ENCODE measurements at places on chromosomes 4 and X.

- no peak for DNase-seq
Observed at GRCh38 chrX:95427389-95427788, 1257.3 kb upstream of the DIAPH2 start.

GRCh38 chrX:150352114-150352513 is 11.0 kb upstream of the MAMLD1 start:
- no peak for DNase-seq

GRCh38 chr4:87018753-87019152 is 83.9 kb downstream of the AFF1 start:
- DNase-seq: no peak

DNA sequence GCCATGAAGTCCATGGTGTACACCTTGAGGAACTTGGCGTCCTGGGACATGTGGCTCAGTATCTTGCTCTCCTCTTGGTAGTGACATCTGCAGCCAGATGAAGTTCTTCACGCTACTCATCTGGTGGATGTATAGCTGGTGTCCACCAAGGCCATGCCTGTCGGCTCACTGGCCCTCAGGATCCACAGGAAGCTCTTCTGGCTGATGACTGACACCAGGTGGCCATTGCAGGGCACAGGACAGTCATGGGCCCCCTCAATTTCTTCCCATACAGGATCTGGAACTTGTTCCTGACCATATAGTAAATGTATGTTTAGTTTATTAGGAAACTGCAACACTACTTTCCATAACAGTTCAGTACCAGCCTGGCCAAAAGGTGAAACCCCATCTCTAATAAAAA is 10.3 kb upstream of the CLCN5 start:
- no peak for DNase-seq

DNA sequence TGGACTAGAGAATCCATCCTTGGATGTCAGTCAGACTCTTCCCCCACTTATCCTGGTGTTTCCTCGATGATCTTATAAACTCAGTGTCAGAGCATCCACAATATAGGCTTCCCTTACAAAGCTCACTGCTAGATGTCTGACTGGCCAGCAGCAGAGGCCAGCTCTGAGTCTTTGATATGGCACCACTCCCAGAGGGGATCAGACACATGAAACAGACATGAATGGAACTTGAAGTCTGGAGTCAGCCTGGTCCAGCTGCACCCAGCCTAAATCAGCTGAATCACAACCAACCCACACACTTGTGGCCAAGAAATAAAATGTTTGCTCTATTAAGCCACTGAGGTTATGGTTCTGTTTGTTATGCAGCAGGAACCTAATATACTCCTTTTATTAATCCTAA is 129.6 kb upstream of the MED14 start:
- DNase-seq: no peak

DNA sequence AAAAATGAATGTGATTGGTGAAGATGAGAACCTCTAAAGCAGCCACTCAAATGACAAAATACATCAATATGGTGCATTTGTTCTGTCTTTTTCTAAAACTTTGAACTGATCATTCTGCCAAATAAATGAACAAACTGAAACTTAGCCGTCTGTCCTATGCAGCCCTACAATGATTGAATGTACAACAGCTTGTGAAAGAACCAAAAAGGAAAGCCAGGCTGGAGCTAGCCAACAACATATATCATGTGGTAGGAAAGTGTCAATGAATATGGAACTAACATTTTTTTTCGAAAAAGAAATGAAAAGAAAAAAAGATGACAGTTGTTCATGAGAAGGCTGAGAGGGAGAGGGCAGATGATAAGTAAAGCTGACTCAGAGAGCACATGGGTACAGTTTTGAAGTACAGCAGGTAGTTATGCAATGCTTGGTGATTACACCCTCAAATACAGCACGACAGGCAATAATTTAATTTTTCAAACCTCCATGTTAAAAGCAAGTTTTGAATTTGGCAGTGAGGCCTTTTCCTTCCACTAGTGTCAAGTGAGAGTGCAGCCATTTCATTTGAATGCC is 21.2 kb upstream of the SLC7A11 start:
- no peak for DNase-seq

DNA sequence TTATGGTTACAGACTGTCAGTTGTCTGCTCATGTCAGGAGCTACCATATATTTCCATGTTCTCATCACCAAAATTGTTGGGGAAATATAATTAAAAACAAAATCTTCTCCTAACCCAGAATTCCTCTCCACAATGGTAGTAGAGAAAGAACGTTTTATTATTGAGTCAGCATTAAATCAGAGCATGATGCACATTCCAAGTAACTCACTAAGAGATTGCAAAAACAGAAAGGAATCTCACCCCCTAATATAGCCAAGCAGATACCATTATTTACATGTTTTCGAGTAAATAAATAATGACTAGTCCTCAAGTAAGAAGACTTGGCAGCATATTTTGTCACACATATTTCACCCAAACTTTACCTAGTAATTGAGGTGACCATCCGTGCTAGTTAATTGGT is 36.2 kb upstream of the ARHGEF6 start:
- DNase-seq: no peak

DNA sequence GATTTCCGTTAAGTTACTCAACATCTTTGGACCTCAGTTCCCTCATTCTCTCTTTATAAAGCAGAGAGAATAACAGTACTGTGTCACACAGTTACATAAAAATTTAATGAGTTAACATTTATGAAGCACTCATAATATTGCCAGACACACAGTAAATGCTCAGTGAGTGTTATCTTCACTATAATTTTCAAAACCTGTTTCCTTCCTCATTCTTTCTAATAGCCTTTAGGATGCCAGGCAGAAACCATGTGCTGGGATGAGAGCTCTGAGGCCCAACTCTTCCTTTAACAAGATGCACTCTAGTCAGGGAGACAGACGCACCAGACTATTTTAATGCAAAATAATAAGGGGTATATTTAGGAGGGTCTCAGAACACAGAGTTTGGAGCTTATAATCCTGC is 208.2 kb downstream of the STK32B start:
- DNase-seq: no peak

GRCh38 chrX:133847340-133847994 is 137.9 kb downstream of the GPC3 start:
- no peak for DNase-seq

- no peak for DNase-seq
Observed at GRCh38 chr4:165070560-165070959, 16.9 kb downstream of the TRIM75 start.

DNA sequence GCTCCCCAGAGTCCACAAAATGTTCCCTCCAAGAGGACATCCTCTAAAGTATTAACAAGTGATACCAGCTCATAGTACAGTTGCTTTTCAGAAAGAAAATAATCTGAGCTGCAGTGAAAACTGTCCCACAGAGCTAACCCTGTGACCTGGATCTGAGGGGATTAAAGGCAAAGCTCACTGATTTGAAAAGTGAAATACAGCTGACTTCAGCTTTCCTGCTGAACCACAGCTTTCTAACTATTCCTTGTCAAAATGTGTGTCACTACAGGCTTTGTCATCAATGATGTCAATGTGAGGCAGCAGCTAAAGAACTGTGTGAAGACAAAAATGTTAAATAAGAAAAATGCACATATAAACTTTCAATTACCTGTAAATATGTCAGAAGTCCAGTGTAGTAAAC is 36.9 kb downstream of the DCHS2 start:
- DNase-seq: no peak

- DNase-seq: no peak
Observed at GRCh38 chr4:171979461-171979860, 166.3 kb downstream of the GALNTL6 start.

GRCh38 chrX:16171944-16172343 is 4.7 kb downstream of the MAGEB17 start:
- DNase-seq: no peak

GRCh38 chr4:102598086-102598761 is 97.1 kb downstream of the NFKB1 start:
- DNase-seq: no peak

DNA sequence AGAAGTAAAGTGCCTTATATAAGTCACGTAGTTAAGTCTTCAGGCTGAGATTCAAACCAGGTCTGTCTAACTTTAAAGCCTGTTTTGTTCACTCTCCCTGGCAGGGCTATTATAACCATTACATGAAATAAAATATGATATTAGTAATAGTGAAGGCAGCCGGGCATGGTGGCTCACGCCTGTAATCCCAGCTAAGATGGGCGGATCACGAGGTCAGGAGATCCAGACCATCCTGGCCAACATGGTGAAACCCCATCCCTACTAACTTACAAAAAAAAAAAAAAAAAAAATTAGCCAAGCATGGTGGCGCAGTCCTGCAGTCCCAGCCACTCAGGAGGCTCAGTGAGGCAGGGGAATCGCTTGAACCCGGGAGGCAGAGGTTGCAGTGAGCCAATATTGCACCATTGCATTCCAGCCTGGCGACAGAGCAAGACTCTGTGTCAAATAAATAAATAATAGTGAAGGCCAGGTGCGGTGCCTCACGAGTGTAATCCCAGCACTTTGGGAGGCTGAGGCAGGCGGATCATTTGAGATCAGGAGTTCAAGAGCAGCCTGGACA is 22.1 kb upstream of the SOWAHD start:
- DNase-seq: no peak

- no peak for DNase-seq
Observed at GRCh38 chrX:146887020-146887419, 72.5 kb upstream of the CXorf51A start.

- DNase-seq: no peak
Observed at GRCh38 chrX:42602136-42602535, 175.8 kb downstream of the PPP1R2C start.

DNA sequence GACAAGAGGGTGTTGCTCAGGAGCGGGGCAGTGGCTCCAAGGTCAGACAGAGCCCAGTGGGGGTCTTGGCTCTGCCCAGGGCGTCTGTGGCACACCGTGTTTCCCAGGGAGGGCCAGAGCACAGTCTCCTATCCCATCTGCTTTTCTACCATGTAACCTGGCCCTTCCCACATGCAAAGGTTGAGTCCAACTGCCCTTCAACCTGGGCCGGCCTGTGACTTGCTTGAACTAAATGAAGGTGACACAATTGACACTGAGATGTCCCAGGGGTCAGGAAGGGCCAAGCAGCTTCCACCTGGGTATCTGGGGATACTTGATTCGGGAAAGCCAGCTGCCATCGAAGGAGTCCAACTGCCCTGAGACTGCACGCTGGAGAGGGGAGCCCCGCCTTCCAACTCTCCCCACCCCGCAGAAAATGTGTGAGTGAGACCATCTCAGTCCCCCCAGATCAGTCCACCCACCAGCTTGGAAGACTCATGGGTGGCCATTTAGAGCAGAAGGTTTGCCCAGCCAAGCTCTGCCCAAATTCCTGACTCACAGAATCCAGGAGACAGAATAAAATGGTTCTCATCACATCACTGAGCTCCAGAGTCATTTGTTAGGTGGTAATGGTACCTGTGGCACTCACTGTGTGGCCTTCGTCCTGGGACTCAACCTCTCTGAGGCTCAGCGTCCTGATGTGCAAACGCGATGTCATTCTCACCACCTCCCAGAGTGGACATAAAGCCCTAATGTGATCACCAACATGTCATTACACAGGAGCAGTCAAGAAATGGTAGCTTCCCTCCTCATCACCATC is 18.1 kb downstream of the PPP2R2C start:
- no peak for DNase-seq

DNA sequence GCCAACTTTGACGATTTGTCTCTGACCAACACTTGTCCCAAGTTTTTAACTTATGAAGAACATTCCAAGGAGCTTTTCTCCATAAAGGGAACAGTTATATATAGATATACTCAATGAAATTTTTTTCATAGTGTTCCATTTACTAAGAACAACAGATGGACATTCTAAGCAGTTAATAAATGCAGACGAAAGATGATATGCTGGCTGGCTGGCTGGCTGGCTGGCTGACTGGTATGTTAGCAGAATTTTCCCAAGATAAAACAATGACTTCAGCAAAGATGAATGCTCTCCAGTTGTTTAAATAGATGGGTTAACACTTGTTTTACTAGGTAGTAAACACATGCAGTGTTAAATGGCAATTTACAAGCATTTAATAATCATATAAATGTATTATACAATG is 62.2 kb downstream of the SPANXN3 start:
- no peak for DNase-seq

DNA sequence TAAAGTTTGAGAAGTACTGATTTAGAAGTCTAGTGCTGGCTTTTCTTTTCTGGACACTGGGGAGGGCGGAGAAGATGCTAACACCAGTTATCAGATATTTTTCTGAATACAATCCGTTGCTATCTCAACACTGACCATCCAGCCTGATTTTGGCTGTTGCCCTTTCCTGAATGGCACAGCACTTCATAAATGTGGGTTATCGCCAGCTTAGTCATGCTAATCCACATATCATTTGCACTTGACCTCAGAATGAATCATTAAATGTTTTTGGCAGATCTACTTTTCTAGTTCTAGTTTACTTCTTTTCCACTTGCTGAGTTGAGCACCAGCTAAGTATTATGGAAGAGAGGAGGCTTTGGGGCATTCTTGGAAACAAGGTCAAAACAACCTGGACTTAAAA is 60.8 kb upstream of the ESX1 start:
- DNase-seq: no peak

GRCh38 chr4:183101956-183102480 is 3.0 kb downstream of the WWC2 start:
- DNase-seq: no peak

DNA sequence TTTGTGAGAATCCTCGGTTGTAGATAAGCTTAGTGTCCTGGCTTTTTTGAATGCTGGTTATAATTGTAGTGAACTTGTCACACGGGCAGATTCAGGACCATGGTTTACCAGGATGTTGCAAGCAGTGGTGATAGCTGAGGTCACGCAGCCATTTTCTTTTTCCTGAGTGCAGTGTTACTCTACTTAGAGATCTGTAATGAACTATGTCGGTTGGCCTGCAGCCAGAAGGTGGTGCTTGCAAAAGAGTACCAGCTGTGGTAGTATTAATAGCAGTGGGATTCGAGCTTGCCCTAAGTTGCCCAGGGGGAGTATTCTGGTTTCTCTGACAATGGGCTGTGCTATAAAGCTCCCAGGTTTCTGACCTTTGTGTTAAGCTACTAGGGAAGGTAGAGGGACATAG is 368.9 kb downstream of the SLITRK2 start:
- no peak for DNase-seq

GRCh38 chrX:43741843-43742573 is 85.9 kb downstream of the MAOA start:
- no peak for DNase-seq

GRCh38 chr4:110119337-110119736 is 79.1 kb downstream of the ELOVL6 start:
- no peak for DNase-seq

DNA sequence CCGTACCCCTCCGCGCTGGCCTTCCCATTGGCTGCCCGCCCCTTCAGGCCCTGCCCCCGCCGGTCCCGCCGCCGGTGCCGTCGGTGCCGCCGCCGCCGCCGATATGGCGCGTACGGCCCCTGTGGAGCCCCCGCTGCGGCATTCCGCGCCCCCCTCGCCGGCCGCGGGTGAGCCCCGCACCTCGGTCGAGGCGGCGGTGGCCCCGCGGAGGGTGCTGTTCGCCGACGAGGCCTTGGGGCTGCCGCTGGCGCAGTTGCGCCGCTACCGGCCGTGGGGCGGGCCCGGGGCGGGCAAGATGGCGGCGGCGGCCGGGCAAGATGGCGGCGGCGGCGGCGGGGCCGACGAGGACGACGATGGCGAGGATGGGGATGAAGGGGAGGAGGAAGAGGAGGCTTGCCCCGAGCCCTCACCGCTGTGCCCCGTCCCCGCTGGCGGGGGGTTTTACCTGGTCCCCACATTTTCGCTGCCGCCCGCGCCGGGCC is at the start of gene PPP1R3F:
TSS of gene PPP1R3F (plus strand) at position 27 of the 482 bp plus-strand sequence. CDS start at position 104, 77 bp downstream.
- DNase-seq: no peak

- no peak for DNase-seq
Observed at GRCh38 chr4:181950372-181951127, 292.7 kb upstream of the TENM3 start.

All from activated CD4-positive, alpha-beta T cell treated with anti-CD3 and anti-CD28 coated beads for 48 hours (primary cell).